GM10248 (cell line): ENCODE measurements at places on chromosomes 2 and 18.

GRCh38 chr2:4085186-4085585 is 381.8 kb downstream of the DCDC2C start:
- DNase-seq = no peak

DNA sequence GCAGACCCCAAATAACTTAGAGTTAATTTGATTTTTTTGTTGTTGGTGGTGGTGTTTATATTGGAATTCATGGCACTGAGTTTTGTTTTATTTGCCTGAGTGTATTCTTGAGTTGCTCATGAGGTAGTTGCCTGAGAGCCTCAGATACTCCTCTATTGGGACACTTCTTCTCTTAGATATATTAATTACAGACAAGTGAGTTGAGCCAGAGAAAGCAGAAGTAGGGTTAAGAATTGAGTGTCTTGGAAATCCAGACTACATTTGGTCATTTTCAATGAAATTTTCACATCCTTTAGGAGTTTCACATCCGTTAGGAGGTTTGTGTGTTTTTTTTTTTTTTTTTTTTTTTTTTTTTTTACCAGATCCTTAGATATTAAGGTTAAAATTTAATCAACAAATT is 29.0 kb downstream of the FMNL2 start:
- no peak for DNase-seq

DNA sequence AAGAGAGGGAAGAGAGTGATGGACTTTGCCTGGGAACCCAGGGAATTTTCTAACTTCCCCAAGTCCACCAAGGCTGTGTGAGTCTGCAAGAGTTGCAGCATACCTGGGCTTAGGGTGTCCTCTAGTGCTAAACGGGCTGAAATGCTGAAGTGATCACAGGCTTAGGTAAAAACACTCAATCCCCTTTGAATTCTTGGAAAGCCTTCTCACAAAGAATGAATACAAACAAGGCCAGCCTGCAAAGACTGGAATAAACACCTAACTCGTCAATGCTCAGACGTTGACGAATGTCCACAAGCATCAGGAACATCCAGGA is 30.0 kb upstream of the BMP10 start:
- no peak for DNase-seq

DNA sequence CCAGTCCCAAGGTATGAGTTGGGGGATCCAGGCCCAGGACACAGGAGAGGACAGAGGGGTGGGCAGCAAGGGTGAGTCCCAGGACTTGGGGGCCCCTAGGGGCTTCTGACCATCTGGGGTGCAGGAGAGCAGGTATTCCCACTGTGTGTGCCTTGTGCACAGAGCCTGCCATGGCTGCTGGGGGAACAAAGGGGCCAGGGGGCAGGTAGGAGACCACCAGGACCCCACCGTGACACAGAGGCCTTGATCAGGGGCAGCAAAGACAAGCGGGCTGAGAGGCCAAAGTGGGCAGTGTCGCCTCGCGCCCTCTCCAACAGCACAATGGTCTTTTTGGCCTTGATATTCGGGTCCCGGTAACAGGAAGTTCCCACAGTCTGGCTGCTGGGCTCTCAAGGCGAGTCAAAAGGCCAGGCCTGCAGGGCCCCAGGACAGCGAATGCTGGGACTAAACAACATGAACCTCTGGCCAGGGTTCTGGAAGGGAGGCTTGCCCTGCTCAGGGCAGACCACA is 12.3 kb upstream of the GPR17 start:
- no peak for DNase-seq

GRCh38 chr2:150120326-150120955 is 367.0 kb downstream of the RND3 start:
- no peak for DNase-seq

GRCh38 chr2:1598800-1599199 is 145.5 kb downstream of the PXDN start:
- DNase-seq = no peak

- DNase-seq = no peak
Measured at GRCh38 chr2:43897492-43897891, 58.7 kb downstream of the ABCG8 start.

DNA sequence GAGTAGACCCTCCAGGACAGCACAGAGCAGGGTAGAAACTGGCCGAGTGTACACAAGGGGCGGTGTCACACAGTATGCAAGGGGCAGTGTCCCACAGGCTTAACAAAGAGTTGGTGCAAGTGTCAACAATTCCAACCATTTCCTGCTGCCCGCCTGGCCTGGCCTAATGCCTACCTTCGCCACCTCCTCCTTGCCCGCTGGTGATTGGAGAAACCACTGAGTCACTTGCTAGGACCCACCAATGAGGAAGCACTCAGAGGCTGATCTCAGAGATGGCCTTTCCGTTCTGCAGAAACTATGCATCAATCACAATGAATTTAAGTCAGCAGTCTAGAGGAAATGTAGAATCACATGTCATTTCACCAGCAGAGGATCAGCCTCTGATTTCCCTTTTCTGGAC is 263.3 kb upstream of the PKDCC start:
- no peak for DNase-seq

GRCh38 chr2:197259470-197259999 is 51.0 kb downstream of the ANKRD44 start:
- DNase-seq = no peak

DNA sequence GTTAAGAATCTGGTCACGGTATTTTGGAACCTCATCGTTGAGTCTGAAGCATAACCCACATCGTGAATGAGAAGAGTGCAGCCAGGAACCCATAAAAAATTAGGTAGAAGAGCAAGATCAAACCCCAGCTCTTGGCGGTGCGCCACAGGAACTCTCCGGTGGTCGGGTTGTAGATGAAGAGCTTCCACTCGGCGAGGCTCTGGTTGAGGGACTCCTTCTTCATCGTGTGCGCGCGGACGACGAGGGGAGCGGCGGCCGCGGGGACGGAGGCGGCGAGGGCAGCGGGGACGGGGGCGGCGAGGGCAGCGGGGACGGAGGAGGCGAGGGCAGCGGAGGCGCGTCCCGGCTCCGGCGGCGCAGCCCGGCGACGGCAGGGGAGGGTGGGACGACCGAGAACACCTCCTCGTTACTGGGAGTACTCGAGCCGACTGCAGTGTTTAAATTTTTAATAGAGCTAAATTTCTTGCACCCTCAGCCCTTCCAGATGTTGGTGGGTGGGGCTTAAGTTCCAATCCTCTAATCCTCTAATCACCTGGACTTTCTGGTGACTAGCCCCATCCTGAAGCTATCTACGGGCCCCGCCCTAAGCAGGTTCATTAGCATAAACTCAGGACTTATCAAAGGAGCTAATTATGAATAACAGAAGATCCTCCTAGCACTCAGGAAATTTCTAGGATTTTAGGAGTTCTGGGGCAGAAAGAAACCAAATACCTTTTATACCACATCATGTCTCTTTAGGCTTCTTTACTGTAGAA is 20.4 kb upstream of the PAPOLG start:
- peak; percentile 20 for DNase-seq

- DNase-seq = no peak
Measured at GRCh38 chr2:48528431-48528830, 1.5 kb upstream of the STON1 start.

GRCh38 chr2:28637066-28638047 is 114.3 kb upstream of the PPP1CB start:
- DNase-seq = no peak

DNA sequence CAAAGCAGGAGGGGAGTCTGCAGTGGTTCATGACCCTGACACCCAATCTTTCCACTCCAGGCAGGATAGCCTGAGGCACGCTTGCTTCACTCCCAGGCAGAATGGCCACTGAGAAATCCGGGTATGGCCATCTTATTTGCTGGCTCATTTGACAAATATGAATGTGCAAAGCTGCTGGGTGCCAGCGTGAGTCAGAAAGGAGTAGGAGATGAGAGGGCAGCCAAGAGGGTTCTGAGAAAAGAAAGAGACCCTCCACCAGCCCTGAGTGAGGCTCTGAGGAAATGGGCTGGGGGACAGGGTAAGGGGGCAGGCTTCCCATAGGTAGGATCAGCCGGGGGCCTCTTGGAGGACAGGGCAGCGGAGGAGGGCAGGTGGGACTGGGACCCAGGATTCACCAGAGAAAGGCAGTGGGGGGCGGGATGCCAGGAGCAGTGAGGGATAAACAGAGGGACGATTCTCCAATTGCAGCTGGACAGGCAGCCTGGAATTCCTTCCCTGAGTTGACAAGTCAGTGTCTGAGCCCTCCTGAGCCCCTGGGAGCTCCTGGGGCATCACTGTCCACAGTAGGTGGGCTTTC is 15.2 kb downstream of the RAMP1 start:
- DNase-seq = no peak

DNA sequence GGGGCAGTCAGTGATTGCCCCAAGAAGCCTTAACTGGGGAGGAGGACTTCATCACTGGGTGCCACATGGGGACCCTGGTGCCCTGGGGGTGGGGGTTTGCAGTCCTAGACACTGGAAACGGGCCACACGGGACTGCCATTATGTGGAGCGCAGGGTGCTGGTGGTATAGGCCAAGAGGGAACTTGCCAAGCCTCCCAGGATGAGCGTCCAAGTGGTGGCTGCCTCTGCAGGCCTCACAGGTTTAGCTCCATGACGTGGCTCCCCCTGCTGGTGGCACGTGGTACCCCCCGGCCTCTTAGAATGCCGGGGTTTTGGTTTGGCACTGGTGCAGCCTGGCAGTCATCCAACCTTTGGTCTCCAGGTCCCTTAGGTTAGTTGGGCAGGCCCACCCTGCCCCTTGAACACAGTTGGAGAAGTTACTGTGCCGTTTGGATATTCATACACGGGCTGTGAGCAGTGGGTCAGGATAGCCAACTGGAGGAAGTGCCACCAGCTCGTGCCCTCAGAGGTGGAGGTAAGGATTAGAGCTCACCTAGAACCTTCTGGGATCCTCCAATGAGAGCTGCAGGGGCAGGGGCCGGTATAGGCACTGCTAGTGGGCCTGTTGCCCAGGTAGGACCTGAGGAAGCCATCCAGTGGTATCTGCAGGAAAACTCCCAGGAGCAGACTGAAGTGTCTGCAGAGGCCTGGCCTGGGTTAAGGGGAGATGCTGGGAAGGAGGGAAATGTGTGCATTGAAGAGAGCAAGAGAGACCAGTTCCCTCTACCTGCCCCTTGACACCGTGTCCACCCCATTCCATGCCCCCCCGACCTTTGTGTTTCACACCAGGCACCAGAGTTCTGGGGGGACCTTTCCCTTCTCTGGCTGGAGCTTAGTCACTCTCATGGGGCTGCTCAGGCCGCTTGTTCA is 5.7 kb downstream of the PTMA start:
- DNase-seq = peak; percentile 76

GRCh38 chr2:166106431-166107015 is 21.3 kb downstream of the SCN1A start:
- DNase-seq = no peak

DNA sequence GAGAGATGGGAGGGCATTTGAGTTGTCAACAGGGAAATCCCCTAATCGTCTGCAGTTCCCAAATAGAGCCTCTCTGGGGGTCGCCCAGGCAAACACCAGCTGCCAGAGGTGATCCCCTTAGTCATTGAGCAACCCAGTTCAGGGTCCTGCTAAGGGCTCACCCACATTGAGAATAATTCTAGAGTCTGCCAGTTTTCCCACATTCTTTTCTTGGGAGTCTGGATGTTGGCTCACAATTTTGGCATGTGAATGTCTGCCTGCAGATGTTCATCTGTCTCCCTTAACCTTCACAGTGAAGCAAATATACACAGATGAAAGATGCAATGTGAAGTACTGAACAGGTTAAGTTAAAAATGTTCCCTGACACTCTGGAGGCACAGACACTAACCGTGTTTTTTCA is 11.4 kb upstream of the SMIM21 start:
- DNase-seq = no peak

DNA sequence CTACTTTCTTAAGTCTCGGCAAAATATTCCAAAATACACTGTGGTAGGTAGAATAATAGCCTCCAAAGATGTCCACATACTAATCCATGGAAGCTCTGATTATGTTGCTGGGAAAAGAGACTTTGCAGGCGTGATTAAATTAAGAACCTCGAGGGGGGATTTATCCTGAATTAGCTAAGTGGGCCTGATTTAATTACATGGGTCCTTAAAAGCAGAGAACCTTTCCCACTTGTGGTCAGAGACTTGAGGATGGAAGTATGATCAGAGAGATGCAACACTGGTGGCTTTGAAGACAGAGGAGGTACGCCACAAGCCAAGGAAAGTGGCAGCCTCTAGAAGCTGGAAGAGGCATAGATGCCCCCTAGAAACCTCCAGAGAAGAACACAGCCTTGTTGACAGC is 2.8 kb downstream of the DYM start:
- DNase-seq = no peak

DNA sequence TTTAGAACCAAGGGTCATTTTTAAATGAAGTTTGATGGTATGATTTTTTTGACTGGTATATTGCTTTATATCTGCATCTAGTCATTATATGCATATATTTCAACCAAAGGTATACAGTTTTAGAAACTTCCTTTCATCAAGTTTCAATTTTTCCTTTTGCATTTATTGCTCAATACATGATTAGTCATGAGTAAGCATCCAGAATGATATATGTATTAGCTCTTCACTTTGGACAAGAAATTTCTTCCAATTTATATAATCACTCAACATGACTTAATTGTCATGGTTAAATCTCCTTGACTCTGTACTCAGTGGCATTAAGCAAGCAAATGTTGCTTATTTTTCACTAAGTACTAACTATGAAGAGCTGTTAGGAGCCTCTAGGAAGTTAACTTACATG is 123.6 kb downstream of the PLCL1 start:
- DNase-seq = no peak

DNA sequence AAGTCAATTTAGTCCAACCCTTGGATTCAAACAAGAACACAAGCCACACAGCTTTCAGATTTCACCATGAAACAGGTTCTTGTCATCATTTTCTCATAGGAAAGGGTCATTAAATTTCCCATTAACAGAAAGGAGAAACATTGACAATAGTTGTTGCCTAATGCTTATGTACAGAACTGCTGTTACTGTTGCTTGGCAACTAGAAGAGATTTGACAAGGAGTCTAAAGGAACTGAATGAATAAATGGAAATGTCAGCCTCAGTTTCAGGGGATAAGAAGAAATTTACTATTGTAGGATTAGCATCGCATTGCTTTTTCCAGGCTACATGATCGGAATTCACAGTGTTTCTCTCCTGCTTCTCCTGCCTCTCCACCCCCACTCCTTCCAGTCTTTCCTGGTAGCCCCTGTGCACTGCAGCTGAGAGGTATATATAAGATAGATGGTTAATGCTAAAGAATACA is 90.3 kb downstream of the SPATS2L start:
- no peak for DNase-seq

GRCh38 chr2:4272261-4272858 is 569.0 kb downstream of the DCDC2C start:
- no peak for DNase-seq

- DNase-seq = no peak
Measured at GRCh38 chr2:230863442-230864121, 1.2 kb upstream of the ITM2C start.

DNA sequence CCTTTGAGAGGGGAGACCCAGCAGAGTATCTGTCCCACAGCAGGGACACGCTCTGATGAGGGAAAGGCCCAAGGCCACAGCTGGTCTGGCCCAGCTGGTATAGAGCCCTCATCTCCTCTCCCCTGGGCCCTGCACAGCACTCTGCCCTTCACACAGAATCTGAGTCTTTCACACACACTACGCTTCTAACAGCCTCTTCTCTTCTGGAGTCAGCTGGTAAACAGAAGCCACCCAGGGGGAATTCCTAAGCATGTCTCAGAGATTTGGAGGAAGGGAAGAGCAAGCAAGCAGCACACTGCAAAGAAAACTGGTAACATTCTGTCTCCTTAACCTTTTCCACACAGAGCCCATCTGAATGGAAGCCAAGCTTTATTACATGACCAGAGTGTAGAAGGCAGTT is 121.1 kb upstream of the ACAA2 start:
- DNase-seq = no peak
